Tibial nerve (tissue), 4 donors: ENCODE measurements at places on chromosomes 4 and X. TPM values are rescaled to one million over a fixed set of nuclear protein-coding genes. Genes with fewer than 3 reads are reported as not detected.

The SPANXN4 gene
- total RNA-seq: not detected

The CWH43 gene
- total RNA-seq: not detected

- peak; percentile 52 for DNase-seq
- H3K27ac ChIP-seq: peak overlapping the region; percentile 99
- H3K27me3 ChIP-seq: no peaks in the 10 kb centered on the region
Measured at GRCh38 chr4:38664706-38665401, 855 bp downstream of the KLF3 start.

The TCP11X2 gene
- not detected for total RNA-seq

The RTL3 gene
- total RNA-seq: 0.21 TPM

The TAPT1 gene
- total RNA-seq: 39.3 TPM
